Placental pericyte (primary cell): ENCODE measurements at places on chromosomes 1 and 21. TPM values are rescaled to one million over a fixed set of nuclear protein-coding genes. Genes with fewer than 3 reads are reported as not detected.

The CYP4X1 gene
- not detected in 2 replicates for total RNA-seq

The HOOK1 gene
- not detected in 2 replicates for total RNA-seq

The SPATA45 gene
- not detected in 2 replicates for total RNA-seq

The PPIAL4G gene
- under 0.01 TPM in 1 of 2 replicates, not detected in the other for total RNA-seq

The LCE1B gene
- not detected in 2 replicates for total RNA-seq

The RNU1-2 gene
- total RNA-seq: under 0.01 TPM in 2 replicates

The GCSAML gene
- under 0.01 TPM in 2 replicates for total RNA-seq

The ARHGEF19 gene
- 8.2 and 13.6 TPM in 2 replicates for total RNA-seq

The ZNF326 gene
- 9.2 and 12.0 TPM in 2 replicates for total RNA-seq

The STK40 gene
- 17.7 and 23.5 TPM in 2 replicates for total RNA-seq

The THBS3 gene
- 11.7 and 41.6 TPM in 2 replicates for total RNA-seq
